NCI-H748 treated with DMSO at 0.1 percent for 48 hours (cell line): ENCODE measurements at places on chromosomes 1 and 21.

GRCh38 chr1:3543076-3544039 is 68.0 kb downstream of the MEGF6 start:
- no peak for DNase-seq

GRCh38 chr1:245762396-245762910 is 607.7 kb downstream of the KIF26B start:
- no peak for DNase-seq

DNA sequence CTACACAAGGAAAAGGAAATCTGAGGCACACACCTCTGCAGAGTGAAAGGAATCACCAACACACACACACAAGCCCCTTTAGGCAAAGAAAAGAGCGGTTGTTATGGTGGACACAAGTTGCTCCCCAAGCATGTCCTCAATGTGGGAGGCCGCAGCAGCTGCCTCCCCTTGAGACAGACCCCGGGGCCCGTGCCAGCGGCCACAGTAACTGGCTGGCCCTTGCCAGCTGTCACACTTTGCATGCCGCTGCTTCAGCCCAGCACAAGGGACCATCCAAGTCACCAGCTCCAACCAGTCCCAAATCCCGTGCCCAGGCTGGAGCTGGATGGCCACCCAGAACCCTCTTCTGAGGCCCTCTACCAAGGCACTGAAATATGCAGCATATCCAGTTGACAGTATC is 2.9 kb upstream of the OLIG1 start:
- no peak for DNase-seq

DNA sequence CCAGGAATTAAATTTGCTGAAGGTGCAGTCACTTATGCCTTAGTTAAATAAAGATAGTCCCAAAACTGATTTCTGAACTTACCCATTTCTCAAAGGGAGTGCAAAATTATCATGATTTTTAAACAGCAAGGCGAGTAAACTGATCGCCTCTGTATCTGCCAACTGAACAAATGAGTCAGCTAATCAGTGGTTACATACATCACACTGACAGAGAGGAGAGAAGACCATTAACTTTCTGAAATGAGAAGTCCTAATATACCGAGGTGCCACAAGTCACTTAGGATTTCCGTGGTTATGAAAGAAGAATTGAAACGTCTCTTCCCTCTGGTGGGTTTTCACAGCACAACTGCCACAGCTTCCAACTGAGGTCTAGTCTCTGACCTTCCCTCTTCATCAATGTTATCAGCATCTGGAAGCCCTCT is 400.7 kb downstream of the SMYD3 start:
- no peak for DNase-seq

DNA sequence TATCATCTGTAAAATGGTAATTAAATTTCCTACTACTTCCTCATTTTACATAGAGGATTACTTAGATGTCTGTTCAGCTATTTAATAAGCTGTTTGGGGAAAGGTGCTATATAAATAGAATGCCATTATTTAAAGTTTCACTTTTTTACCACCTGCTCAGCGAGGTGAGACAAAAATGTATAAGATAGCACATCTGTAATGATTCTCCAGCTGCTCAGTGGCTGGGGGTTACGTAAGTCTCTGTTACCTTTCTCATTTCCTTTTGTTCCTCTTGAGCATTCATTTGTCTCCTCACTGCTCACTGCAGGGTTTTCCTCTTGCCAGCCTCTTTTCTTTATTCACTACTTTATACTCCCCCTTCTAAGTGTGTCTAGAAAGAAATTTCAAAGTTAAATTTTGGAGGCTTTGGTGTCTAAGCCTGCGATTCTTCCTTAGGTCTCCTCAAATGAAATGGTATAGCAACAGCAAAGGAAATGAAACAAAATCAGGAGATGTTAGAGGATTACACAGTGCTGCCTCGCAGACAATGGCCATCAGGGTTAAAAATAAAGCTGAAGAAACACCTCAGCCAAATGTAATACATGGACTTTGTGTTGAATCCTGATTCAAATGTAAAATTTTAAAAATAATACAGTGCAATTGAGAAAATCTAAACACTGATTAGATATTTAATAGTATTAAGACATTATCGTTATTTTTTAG is 6.8 kb downstream of the RGS8 start:
- DNase-seq: no peak

- no peak for DNase-seq
These were observed 312.6 kb downstream of the DPYD start for GRCh38 chr1:97608272-97608671.

DNA sequence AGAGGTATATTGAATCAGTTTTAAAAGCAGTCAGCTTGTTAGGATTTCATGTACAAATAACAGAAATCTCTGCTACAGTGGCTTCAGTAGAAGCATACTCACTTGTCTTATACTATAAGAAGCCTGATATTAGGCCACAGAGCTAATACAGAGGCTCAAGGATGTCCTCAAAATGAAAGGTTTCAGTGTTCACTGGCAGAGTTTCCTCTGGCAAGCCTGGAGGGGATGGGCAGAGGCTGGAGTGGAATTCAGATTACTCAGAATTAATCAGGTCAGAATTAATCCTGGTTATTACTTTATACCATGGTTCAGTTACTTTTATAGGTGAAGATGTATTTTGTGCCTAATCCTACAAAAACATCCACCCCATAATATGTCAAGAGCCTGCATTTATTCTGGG is 520.5 kb downstream of the USP25 start:
- no peak for DNase-seq

- DNase-seq: no peak
These were observed 30.2 kb downstream of the RABGAP1L start for GRCh38 chr1:174189428-174190062.

GRCh38 chr1:116533429-116533820 is 37.4 kb downstream of the CD58 start:
- no peak for DNase-seq
